ENCODE measurements at places on chromosomes 2 and 18.

DNA sequence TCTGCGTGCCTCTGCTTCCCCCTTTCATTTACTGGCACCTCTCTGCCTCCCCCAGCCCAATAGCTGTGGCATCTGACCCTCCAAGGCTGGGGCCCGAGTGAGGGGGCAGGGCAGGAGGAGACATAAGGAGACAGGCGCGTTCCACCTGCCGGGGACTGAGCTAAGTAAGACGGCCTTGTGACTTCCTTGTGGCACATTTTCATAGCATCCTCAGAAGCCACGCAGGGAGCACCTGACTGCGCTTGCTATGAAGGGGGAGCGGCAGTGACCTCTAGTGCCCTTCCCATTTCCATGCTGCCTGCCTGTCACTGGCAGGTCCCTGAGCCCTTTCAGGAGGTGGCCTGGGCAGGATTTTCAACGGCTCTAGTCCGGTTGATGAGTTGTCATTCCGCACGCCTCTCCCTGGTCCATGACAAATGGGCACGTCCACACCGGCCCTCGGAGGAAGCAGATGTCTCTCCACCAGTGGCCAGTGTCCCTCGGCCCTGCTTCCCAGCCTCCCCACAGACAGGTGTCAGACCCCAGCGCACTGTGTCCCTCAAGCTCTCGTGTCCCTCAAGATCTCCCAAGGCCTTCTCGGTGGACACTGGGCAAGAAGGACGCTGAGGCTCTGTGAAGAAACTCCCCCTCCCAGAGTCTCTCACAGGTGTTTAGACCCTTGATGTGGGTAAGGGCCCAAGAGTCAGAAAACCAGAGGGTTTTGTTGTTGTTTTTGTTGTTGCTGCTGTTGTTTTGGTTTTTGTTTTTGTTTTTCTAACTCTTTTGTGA, 42.7 kb downstream of the CYP26B1 start:
- DNase-seq, result no peak

- no peak for DNase-seq
These were observed 41.0 kb downstream of the ABHD3 start for GRCh38 chr18:21663578-21663977.

DNA sequence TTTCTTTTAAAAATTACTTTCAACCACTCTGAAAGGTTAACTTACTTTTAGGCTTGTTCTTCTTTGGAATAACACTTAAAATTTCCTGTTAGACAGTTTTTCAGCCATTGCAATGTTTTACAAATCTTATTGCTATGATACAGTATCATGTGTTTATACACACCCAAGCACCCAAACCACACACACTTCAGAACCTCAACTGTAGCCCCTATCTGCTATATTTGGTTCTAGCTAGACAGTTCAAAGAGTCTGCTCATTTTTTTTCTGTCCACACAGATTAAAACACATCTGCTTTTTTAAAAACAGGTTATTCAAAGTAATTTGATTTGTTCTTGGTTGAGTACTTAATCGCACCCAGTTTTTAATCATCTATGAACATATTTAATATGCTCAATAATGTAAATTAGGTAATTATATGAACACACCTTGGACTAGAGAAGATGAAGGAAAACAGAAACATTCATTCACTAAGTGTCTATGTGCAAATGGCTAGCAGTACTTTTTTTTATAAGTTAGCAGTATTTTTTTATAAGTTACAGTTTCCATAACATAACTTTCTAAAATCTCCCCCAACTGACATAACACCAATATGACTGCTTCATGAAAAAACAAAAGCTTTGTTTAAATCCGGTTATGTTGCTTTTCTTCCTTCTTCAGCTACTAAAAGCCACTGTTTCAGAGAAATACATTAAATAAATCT, 17.6 kb downstream of the FBXO11 start:
- DNase-seq, result no peak

DNA sequence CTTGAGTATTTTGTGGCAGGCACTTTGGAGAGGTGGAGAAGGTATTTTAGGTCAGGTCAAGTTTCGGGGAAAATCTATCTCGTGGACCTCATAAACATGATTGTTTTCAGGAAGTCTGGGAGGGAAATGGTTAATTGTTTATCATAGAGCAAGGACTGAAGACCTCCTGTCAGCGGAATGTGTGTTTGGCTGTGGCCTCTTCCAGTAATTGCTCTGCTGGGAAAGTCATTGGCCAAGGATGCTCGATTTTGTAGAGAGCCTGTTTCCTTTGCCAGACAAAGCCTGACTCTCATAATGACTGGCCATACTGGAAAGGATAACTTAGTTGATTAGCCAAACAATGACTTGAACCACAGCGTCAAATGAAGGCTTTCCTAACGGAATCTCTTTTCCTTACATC, 30.0 kb downstream of the IL1R2 start:
- no peak for DNase-seq

GRCh38 chr2:73091164-73091563, 19.7 kb upstream of the SFXN5 start:
- DNase-seq, result no peak

DNA sequence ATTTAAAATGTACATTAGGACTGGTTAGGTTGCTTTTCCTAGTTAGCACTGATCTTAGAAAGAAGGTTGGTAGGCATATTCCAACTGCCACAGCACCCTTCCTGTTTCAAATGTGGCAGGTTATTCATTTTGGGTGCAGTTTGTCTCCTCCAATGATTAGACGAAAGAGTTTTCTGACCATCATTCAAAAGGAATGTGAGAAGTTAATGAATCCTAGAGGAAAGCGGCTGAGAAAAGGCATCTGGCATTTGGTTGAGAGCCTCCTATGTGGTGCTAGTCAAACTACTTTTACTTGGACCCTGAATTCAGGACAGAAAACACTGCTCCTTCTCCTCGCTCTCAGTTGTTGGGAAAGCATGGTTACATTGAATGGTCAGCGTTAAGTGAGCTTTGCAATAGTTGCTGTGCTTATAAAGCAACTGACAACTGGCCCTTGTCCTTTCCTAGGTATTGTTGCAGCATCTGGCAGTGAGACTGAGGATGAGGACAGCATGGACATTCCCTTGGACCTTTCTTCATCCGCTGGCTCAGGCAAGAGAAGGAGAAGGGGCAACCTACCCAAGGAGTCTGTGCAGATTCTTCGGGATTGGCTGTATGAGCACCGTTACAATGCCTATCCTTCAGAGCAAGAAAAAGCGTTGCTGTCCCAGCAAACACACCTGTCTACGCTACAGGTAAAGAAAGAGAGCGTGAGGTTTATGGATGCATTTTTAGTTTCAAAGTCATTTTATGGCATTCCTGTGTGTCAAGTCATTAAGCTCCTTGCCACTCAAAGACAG, 6.1 kb downstream of the TGIF1 start:
- no peak for DNase-seq

DNA sequence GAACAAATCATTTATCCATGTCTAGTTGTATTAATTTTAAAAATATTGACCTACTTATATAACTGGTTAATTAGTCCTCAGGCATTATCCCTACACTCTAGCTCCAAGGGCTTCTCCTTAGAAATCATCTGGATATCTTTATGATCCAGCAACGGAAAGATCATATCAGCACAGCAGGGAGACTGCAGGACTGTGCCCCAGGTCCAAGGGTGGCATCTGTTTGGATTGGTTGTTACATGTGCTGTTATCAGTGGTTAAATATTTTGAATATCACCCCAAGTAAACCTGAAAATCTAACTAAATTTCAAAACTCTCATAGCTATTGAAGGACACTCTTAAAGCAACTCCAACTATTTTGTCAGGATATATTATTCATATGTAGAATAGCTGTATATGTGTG, 556.2 kb upstream of the ZEB2 start:
- no peak for DNase-seq

GRCh38 chr2:23270810-23271209, 114.2 kb upstream of the KLHL29 start:
- no peak for DNase-seq

GRCh38 chr2:25309402-25309801, 32.3 kb downstream of the DNMT3A start:
- DNase-seq, result peak; percentile 49

DNA sequence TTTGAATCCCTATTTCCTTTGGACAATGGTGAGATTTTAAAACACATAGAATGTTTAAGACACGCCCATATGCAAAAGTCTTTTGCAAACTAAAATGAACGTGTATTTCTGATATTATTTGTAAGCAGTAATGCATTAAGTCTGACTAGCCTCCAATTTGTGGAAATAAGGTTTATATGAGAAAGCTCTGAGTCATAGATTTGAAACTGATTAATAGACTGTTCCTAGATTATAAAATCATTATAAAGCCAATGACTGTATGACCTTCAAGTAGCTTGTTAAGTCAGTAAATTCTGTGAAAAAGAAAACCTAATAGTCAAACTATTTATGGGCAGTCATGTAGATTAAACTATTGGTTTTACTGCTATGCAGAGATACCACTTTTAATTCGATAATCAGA, 12.8 kb upstream of the EFEMP1 start:
- DNase-seq, result no peak

DNA sequence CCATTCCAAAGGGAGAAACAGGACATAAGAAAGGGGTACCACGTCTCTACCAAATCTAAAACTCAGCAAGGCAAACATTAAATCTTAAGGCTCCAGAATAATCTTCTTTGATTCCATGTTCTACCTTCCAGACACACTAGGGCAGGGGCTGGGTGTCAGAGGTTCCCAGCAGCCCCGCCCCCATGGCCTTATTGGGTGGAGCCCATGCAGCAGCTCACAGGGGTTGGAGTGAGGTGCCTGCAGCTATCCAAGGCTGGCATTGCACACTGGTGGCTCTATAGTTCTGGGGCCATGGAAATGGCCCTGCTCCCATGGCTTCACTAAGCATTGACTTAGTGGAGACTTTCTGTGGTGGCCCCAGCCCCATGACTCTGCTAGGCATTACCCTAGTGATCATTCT, 14.9 kb upstream of the OSR1 start:
- DNase-seq, result no peak

GRCh38 chr2:233976690-233977294, 59.6 kb downstream of the TRPM8 start:
- no peak for DNase-seq

DNA sequence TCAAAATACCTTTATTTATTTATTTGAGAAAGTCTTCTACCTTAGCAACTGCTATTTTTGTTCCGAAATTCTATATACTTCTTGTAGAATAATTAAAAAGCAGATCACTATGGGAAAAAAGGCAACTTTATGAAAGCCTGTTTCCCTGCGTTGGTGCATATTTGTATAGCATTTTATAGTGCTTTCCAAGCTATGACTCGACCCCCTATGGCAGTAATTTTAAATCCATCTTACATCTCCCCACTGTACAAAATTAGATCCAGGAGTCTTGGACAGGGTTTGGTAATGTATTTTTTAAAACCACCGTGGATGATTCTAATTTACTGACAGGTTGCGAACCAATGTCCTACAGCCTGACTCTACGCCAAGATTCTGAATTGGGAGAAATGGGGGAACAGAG, 10.1 kb downstream of the TANK start:
- DNase-seq, result no peak

GRCh38 chr18:9987931-9988330, 74.1 kb downstream of the VAPA start:
- no peak for DNase-seq

GRCh38 chr2:173053043-173053699, 22.5 kb upstream of the MAP3K20 start:
- DNase-seq, result no peak

GRCh38 chr2:223010641-223011040, 41.3 kb upstream of the KCNE4 start:
- DNase-seq, result no peak

GRCh38 chr18:13218368-13218991, at the start of gene LDLRAD4:
LDLRAD4 (plus strand) TSS chr18:13218760.
- peak; percentile 11 for DNase-seq

DNA sequence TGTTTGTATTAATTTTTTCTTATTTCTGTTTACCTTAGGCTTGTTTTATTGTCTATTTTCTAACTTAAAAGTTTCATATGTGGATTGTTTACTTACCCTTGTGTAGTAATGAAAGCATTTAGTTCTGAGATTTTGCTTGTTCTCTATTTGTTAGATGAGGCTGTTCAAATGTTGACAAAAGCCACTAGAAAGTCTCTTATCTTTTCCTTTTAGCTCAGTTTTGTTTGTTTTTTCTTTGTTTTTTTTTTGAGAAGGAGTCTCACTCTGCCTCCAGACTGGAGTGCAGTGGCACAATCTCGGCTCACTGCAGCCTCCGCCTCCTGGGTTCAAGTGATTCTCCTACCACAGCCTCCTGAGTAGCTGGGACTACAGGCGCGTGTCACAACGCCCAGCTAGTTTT, 30.9 kb downstream of the USP14 start:
- no peak for DNase-seq

- DNase-seq, result no peak
These were observed 44.1 kb downstream of the PPP4R1 start for GRCh38 chr18:9570255-9570654.

- no peak for DNase-seq
These were observed 206.2 kb upstream of the COPS8 start for GRCh38 chr2:236879416-236879963.

DNA sequence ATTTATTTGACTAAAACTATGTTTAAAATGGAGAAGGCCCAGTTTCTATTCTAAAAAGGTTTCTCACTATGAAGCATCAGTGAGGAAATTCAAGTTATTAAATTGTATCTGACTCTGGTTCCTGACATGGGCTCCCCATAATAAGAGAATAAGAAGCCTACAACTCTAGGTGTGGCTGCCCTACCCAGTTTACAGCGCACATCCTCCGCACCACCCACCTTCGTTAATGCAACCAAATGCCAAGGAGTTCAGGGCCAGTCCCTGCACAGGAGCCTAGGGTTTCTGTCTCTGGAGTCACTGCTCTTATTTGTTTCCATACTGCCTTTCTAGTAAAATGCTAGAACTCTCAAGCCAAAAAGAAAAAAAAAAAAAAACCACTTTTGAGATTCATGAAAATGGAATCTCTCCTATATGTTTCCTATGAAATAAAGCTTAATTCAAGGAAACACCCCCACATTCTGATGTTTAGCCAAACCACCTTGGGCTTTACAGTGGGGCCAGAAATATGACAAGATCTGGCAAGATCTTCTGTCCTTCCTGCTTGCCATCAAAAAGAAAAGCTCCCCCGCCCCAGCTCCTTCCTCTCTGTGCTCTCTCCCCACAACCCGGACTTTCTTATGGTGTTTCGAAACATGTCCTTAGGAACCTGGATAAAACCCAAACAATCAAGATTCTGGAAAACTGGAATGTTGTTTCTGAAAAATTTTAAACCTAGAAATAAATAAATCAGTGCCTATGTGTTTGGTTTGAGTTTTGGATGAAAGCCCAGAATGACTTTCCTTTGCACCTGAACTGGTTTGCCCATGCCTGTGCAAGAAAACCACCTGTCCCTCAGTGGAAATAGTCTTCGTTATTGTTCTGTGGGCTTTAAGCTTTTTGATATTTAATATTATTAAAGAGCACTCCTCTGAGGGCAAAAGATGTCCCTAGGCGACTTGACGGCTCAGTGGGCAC, 136.7 kb downstream of the SP3 start:
- no peak for DNase-seq

Data from stimulated activated CD4-positive, alpha-beta T cell treated with anti-CD3 and anti-CD28 coated beads, TNF-alpha, amount 100 ng/mL, for 24 hours (primary cell).